ENCODE measurements at places on chromosomes 3 and 15. TPM values are rescaled to one million over a fixed set of nuclear protein-coding genes. Genes with fewer than 3 reads are reported as not detected.

Gene PRKCD
- 28.6 TPM for total RNA-seq

Gene NLGN1
- total RNA-seq, result not detected

Gene GOLGA8B
- 18.3 TPM for total RNA-seq

Gene HTR3C
- not detected for total RNA-seq

Gene RASGRF1
- 0.43 TPM for total RNA-seq

Gene EPHA6
- not detected for total RNA-seq

Gene DUOXA2
- total RNA-seq, result not detected

Gene HOMER2
- total RNA-seq, result 12.9 TPM

Gene FEM1B
- 25.2 TPM for total RNA-seq

Gene KBTBD13
- total RNA-seq, result not detected

Gene GOLGA6L4
- 0.90 TPM for total RNA-seq

Gene TMEM207
- total RNA-seq, result not detected

Gene CELSR3
- 4.5 TPM for total RNA-seq

Gene PGBD4
- 1.6 TPM for total RNA-seq

Gene RIOX2
- total RNA-seq, result 27.7 TPM

Gene LRTM1
- not detected for total RNA-seq

Gene PPP1R14D
- not detected for total RNA-seq

Gene NSUN3
- 8.3 TPM for total RNA-seq

Gene ACOX2
- total RNA-seq, result 8.4 TPM

Gene SCN11A
- total RNA-seq, result not detected

Gene PLA1A
- total RNA-seq, result 0.29 TPM

Gene ZNF385D
- 0.05 TPM for total RNA-seq

Gene RTP1
- not detected for total RNA-seq

Gene CX3CR1
- not detected for total RNA-seq

Gene ZCWPW2
- 0.11 TPM for total RNA-seq

Gene AQR
- 32.6 TPM for total RNA-seq

Gene GOLGA8Q
- 0.18 TPM for total RNA-seq

Gene DTX3L
- 7.6 TPM for total RNA-seq

Gene ACP3
- not detected for total RNA-seq

Gene SLC15A2
- total RNA-seq, result 0.07 TPM

Gene DNAJC19
- total RNA-seq, result 26.7 TPM

Gene PRR20G
- 0.19 TPM for total RNA-seq

Gene SNX33
- total RNA-seq, result 17.1 TPM

Gene GOLGA8G
- not detected for total RNA-seq

Gene SPINK8
- total RNA-seq, result not detected

Gene MORC1
- not detected for total RNA-seq
